Umbilical cord (tissue), 2 donors: ENCODE measurements at places on chromosomes 16 and 17. TPM values are rescaled to one million over a fixed set of nuclear protein-coding genes. Genes with fewer than 3 reads are reported as not detected.

GRCh38 chr17:50955160-50955559 is 89.0 kb upstream of the TOB1 start:
- no peak for DNase-seq

- DNase-seq, result no peak
These were observed 1.6 kb downstream of the KIF22 start for GRCh38 chr16:29791845-29792807.

The FBXL19 gene
- 10.6 TPM for total RNA-seq

GRCh38 chr17:19370493-19370960 is 7.8 kb upstream of the MAPK7 start:
- DNase-seq, result no peak

The CPNE7 gene
- not detected for total RNA-seq

The GLTPD2 gene
- not detected for total RNA-seq

DNA sequence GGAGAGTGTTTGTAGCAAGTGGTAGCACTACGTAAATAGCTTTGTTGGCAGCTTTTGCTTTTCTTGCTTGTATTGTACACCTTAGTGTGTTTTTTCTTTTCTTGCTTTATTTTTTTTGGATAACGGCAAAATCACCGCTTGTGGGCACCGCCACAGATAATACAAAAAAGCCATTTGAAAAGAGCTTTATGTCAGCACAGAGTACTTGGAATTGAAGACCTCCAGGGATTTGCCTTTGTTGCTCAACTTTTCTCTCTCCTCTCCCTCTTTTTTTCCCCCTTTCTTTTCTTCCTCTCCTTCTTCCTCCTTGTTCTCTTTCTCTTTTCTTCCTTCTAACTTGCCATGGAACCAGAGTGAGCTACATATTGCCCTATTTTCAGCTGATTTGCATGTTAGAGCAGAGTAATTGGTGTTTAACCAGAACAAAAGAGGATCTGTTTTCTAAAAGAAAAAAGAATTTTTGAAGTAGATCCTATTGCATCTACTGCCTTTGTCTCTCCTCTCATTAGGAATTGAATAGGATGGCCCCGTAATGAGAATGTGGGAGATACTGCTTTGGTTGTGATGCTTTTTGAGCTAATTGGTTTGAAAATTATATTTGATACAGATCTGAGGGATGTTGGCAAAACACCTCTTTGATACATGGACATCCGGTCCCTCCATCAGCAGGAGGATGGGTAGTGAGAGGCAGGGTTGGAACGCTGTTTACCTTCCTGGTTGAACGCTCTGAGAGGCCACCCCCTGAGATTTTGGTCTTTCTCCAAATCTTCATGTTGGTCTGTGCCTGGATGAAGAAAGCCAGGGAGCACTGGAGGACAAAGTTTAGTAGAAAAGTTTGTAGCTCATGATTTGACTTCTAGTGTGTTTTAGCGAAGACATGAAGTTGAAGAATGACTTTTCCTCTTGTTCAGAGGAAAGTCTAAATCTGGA is 85.6 kb downstream of the MSI2 start:
- no peak for DNase-seq

The ZNF207 gene
- 76.1 TPM for total RNA-seq

The ADAD2 gene
- total RNA-seq, result not detected

GRCh38 chr16:52497067-52497816 is 49.7 kb downstream of the TOX3 start:
- DNase-seq, result peak; percentile 60

DNA sequence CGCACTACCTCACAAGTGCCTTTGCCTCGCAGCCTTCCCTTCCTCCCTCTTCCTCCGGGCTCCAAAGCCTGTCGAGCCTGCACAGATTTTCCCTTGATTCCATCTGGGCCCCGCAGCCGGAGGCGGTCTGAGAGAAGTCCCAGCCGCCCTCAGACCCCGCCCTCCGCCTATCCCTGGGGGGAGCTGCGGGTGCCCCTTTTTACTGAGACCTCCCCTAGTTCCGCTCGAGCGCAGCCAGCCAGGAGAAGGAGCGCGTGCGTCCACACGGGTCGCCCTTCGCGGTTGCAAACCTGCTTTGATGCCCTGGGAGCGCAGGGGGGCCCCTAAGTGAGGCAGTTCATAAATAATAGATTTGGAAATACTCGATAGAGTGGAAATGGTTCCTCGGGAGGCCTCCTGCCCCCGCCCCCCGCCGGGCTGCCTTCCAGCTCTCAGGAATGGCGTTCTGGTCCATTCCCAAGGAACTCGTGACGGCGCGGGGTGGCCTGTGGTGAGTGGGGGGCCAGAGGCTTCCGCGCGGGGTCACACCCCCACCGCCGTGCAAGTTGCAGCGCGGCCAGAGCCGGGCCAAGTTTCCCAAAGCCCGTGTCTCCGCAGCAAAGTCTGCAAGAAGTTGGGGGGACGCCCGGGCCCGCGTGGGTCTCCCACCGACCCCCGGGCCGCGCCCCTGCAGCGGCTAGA is 610 bp downstream of the C16orf74 start:
- DNase-seq, result peak; percentile 91

The KRT28 gene
- 3.6 TPM for total RNA-seq

DNA sequence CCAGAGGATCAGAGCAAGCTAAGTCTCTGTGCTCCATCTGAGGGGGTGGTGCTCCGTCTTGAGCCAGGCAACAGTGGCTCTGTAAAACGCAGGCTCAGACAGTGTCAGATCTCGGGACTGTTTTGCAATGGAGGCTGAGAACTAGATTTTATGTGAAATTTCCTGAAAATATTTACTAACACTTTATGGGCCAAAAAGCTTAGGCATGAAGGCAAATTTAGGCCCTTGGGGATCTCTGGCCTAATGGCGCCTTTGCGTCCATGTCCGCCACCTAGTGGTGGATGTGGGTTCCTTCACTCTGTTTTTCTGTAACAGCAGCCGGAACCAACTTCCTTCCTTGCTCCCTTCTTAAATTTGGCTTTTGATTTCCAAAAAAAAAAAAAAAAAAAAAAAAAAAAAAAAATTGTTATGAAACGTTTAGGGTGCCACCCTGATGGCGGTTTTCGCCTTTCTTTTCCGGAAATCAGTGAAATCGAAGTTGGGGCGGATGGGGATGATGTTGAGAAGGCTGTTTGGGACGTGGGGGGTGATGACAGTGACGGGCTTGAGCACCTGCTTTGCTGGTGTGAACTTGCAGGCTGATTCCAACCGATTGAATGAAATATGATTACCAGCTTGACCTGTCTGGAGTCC is 14.0 kb upstream of the ELAC2 start:
- DNase-seq, result peak; percentile 13
